ENCODE measurements at places on chromosomes 6 and 20.

- DNase-seq: no peak
These were observed 120.2 kb downstream of the JARID2 start for GRCh38 chr6:15366003-15366535.

DNA sequence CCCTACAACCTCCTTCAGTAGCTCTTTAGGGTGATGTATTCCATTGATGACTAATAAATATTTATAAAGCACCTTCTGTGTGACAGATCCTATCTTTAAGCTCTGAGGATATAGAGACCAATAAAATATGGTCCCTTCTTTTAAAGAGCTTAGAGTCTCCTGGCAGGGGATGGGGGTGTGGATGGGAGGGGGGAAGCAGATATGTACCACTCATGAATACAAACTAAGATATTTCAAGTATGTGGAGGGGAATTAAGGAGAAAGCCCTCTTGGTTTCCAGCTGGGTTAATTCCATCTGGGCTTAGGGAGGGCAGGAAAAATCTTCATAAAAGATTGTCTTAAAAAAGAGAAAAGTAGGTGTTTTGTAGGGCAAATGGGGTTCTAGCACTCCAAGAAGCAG, 21.6 kb upstream of the FBXO9 start:
- DNase-seq: no peak

- peak; percentile 80 for DNase-seq
These were observed at the start of gene NCOA7 for GRCh38 chr6:125790358-125791150. Gene NCOA7 (plus strand): TSS chr6:125790960. CDS start chr6:125815355, 24,395 bp downstream.

- peak; percentile 44 for DNase-seq
These were observed 125.1 kb downstream of the SNX5 start for GRCh38 chr20:17843246-17844132.

- no peak for DNase-seq
These were observed 61.5 kb downstream of the PRDM13 start for GRCh38 chr6:99668036-99668705.

DNA sequence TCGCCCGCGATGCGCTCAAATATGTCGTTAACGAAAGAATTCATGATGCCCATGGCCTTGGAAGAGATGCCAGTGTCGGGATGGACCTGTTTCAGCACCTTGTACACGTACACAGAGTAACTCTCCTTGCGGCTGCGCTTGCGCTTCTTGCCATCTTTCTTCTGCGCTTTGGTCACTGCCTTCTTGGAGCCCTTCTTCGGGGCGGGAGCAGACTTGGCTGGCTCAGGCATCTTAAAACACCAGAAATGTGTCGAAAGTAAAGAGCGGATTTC, 36.4 kb downstream of the HFE start:
- no peak for DNase-seq

DNA sequence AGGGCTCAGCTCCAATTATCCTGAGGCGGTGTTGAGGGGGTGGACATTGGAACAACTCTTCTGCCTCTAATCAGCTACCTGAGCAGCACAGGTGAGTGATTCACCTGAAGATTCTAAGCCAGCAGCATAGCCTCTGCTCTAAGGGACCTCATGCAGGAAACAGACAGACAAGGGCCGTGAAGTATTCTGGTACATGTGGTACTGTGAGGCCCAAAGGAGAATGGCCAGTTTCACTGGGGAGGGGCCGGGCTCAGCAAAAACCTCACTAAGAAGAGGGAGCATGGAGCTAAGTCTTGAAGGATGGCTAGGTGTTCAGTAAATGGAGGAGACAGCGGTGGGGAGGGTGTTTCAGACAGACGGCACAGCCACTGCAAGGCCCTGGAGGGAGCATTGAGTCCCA, 58.5 kb upstream of the CCDC167 start:
- no peak for DNase-seq

Measured in OCI-LY7 (cell line).